ENCODE measurements at places on chromosomes 7 and 10.

DNA sequence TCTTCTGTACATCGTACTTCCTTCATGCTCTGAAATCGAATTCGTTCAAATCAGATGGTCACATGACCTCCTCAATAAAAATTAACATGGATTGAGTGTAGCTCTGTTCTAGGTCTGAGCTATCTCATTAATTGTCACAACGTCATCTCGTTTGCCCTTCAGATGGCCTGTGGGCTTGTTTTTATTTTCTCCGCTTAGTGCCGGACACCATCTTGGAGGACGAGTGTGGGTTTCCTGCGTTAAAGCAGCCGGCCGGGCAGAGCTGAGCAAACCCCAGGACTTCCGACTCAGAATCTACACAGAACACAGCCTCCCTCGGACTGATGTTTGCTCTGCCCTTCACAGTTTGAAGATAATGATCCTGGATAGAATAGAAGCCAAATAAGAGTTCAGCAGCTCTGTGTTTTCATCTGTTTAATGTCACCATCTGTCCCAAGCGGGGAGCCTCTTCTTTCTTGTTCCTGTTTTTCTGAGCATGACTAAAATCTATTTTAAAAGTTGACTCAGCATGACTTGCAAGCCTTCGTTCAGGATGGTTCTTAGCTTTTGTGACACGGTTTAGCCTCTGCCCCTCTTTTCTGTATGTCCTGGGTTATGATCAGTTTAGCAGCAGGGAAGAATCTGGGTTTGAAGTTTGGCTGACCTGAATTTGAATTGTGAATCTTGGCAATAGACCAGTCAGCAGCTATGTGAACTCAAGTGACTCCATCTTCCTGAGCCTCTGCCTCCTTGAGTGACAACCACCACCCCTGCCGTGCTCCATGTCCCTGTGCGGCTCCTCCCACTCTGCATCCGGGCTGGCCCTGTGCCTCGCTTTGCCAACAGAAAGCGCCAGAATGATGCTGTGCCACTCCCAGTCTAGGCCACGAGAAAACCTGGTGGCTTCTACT, 30.6 kb upstream of the GALNTL5 start:
- DNase-seq = no peak

DNA sequence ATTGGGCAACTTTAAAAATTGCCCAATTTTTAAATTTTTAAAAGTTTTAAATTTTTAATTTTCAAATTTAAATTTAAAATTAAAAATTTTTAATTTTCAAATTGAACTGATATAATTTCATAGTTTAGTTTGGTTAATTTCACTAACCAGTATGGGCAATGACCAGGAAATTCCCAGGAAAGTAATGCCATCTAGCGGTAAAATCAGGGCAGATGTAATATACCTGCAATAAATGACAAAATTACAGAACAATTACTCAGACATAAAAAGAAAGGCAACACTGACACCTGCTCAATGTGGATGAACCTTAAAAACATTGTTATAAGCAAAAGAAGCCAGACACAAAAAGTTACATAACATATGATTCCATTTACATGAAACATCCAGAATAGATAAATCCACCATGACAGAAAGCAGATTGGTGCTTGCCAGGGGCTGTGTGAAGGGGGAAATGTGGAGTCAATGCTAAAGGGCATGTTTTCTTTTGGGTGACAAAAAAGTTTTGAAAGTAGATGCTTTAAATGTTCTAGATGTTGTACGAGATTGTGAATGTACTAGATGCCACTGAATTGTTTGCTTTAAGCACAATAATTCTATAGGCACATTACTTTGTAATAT, 28.6 kb upstream of the SLC16A12 start:
- DNase-seq = no peak

DNA sequence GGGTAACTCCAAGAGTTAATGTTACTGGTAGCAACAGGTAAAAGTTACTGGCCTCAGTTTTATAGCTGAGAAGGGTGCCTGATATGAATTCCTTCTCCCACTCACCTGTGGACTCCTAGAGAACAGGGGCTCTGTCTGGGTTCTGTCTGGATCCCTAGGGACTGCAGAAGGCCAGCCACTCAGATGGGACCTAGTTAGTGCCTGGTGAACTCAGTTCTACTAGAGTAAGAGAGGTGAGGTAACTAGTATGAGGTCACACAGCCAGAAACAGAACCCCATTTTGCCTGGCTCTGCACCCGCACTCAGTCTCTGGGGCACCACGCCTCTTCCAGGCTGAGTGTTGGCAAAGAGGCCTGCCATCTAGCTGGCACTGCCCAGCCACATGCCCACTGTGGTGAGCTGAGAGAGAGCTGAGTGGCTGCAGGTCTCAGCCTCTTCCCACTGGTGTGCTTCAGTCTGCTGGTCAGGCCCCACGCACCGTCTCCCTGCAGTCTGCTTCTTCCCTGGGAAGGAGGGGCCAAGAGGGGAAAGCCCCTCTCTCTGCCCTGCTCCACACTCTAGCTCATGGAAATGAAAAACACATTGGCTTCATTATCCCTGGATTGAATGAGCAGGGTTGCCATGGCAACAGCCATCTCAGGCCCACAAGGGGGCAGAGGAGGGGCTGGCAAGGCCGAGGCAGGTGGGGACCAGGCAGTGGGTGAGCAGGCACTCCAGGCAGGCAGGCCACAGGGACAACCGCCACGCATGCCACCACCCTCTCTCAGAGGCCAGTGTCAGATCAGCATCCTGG, 110.6 kb downstream of the ZMIZ1 start:
- DNase-seq = no peak

DNA sequence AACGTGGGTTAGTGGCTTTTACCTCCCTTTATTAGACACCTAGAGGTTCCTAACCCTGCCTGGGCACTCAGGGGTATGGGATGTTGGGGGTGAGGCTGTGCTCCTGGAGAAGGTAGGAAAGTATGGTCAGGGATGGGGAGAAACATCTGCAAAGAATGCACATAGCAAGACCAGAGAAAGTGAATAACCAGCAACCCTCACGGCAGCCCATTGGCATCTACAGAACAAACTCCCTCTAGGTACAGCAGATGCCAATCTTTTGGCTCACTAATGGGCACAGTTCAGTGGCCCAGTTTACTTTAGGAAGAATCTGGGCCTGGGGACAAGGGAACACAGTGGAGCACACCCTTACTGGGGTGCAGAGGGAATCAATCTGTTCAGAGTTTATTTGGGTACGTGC, 143.9 kb downstream of the JAZF1 start:
- DNase-seq = no peak

GRCh38 chr10:121134711-121135110, 283.5 kb downstream of the WDR11 start:
- DNase-seq = no peak

DNA sequence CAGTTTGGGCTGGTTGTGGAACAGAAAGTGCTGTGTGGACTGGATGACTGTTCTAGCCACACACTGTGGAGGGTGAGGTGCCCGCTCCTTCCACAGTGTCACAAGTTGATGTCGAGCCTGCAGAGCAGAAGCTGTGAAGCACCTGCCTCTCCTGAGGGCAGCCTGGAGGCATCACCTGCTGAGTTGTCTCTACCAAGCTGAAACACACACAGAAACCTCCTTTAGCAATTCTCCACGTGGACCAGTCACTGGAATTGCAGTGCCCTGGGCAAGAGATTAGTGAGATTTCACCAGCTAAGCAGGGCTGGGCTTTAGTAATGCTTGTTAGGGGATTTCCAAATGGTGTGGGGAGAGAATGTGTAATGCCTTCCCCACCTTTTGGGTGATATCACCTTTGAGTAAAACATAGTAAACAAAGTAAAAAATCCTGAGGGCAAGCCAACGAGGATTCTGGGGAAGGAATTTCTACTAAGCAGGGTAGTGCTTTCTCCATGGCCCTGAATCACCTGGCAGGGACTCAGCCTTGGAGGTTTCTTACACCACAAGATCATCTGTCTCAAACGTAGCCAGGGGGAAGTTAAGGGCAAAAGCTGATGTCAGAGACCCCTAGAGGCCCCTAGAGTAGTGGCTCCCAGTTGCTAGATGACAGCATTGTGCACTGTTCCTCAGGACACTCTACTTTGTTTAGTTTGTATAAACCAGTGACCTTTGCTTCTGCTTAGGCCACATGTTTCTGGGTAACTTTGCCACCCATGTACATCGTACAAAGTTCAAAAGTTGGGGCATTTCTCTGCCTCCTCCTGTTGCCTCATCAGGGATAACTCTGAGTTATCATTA, 233.1 kb upstream of the IGFBP3 start:
- DNase-seq = no peak

- DNase-seq = no peak
These were observed 4.5 kb downstream of the VGF start for GRCh38 chr7:101160910-101161309.

DNA sequence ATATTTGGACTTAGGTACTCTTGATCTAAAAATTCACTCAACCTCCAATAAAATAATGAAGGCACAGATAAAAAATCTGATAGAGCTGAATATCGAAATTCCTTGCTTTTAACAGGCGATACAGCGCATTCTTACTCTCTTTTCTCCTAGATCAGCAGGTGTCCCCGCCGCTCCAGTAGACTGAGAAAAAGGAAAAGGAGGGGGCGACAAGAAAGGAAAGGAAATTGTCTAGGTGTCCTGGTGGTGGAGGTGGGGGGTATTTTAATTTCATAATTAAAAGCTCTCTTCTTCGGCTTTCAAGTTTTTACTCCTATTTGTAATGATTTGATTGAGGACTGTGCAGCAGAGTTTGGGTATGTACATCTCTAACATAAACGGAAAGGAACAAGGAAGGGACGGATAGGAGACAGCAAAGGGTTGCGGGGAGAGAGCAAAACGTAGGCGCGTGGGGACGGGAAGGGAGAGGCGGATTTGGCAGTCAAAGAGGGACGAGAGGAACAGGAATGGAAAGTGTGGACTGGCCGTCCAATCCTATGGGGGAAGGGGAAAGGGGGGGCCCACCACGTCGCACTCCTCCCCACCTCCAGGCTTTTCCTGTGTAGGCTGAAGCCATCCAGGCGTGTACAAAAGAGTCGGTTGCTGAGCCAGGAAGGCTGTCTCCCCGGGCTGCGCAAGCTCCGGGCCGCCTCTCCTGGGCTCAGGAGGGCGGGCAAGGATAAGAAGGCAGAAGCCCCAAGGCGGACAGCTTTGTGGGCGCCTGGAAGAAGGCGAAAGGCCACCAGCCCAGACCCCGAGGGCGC, 875 bp upstream of the HECTD2 start:
- peak; percentile 26 for DNase-seq

GRCh38 chr10:97529685-97530465, 31.2 kb downstream of the UBTD1 start:
- no peak for DNase-seq

DNA sequence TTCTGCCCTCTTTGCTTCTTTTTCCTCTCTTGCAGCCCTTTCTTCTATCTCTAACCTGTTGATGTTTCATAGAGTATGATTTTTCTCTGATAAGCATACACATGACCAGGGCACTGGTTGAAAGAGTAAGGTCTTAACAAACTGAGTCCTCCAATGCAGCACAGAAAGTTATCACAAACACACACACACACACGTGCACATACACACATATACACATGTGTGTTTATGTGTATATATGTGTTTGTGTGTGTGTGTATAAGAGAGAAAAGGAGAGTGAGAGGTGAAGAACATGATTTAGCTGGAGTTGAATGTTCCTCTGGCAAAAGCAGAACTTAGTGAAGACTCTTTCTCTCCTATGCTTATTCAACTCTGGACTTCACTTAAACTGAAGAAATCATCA, 130.0 kb downstream of the KLF6 start:
- DNase-seq = no peak

- no peak for DNase-seq
These were observed 53.6 kb upstream of the LRRC17 start for GRCh38 chr7:102859084-102859798.

GRCh38 chr7:111997546-111997945, 208.7 kb downstream of the DOCK4 start:
- DNase-seq = no peak

- DNase-seq = no peak
These were observed 77.6 kb upstream of the LEP start for GRCh38 chr7:128163473-128163872.

DNA sequence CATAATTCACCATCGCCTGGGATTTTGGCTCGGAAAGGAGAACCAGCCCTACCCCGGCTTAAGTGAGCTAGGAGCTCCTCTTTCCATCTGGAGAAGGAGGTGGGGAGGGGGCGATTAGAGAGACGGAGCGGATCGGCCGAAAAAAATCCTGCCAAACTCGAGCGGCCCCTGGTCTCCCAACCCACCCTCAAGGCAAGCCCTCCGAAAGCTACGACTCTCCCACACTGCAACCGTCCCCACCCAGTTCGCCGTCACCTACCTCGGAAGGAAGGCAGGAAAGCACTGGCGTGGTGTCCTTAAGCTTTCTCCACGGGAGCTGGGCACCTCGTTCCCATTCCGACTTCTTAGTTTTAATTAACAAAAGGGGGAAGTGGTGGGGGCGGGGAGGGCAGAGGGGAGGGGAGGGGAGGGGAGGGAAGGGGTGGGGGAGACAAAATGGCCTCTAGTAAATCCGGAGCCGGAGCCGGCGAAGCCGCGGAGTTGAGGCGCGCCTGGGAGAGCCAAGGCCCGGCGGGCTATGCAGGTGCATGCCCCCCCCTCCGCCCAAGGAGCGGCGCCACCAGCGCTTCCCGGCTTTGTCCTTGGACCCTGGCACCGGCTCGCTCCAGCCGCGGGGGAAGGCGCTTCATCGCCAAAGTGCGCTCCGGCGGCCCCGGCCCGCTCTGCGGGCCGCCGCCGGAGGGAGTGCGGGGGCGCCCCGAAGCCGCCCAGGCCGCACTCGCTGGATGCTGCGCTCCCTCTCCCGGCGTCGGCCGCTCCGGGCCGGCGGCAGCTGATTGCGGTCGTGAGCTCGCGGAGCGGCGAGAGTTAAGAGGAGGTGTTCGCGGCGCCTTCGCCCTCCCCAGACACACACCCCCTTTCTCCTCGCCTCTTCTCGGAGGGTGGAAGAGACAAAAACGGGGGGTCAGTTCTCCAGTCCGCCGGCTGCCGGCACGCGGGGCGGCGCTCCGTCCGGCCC, at the start of gene LRRC4:
Gene LRRC4 (minus strand): TSS at position 784 of the 958 bp plus-strand sequence. CDS start 797 bp downstream, outside the sequence.
- DNase-seq = no peak

- DNase-seq = no peak
These were observed 160.9 kb upstream of the NPY start for GRCh38 chr7:24123076-24123475.

DNA sequence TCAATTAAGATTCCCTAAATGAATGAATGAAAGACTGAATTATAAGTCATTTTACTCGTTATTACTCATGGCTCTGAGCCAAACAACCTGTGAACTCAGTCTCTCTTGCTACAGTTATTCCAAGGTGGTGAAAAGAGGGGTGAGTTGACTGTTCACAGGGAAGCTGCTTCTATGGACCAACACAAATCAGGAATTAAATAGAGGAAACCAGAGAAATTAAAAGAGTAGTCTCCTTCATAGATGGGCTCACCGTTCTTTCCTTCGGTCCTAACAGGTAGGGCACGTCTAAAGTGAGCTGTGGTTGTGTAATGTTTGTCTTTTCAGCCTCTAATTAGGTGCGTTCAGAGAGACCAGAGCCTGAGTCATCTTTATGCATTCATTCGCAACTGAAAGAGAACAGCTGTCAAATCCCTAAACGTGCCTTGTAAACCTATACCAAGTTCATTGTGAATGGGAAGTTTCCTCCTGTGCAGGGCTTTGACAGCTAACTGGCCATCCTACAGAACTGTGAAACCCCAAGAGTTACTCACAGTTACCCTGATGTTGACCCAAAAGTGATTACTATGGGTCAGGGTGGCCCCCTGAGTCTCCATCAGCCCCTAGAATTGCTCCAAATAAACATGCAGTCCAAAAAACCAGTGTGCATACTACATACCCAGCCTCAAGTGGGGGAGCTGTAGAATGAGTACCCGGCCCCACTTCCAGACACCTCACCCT, 18.2 kb upstream of the C10orf53 start:
- DNase-seq = no peak
